Left colon (tissue), 2 donors: ENCODE measurements at places on chromosomes 2 and 18.

DNA sequence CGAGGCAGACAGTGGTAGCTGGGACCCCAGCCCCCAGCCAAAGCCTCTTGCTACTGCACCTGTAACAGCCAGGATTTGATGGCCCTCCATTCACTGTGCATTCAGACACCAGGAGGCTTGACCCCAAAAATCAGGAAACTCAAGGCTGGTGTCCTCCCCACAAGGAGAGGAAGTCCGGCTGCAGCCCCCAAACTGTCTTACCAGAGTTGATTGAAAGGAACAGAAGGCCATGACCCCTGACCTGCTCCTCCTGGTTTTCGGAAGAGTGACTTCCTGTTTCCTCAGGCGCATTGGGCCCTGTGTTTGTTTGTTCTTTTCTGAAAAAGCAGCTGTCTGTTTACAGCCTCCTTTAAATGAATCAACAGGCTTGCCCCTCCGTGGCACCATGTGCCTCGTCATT is 111.6 kb downstream of the RNF144A start:
- no peak for DNase-seq

- no peak for DNase-seq
These were observed 893.0 kb upstream of the POU3F3 start for GRCh38 chr2:103960951-103961350.

- no peak for DNase-seq
These were observed 102.5 kb downstream of the USP40 start for GRCh38 chr2:233464056-233464455.

DNA sequence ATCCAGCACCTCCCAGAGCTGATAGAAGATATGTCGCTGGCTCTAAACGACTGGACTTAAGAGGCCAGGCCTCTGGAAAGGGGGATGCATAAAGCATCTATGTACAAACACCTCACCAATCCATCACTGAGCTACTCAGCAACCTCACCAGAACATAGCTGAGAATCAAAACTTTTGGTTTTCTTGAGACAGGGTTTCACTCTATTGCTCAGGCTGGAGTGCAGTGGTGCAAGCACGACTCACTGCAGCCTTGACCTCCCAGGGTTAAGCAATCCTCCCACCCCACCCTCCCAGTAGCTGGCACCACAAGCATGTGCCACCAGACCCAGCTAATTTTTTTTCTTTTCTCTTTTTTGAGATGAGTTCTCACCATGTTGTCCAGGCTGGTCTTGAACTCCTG is 62.9 kb upstream of the MSH6 start:
- DNase-seq, result no peak

GRCh38 chr2:37630776-37631175 is 40.7 kb downstream of the CDC42EP3 start:
- DNase-seq, result no peak

- DNase-seq, result no peak
These were observed 31.0 kb downstream of the COL4A4 start for GRCh38 chr2:227132986-227133385.
